Activated CD4-positive, alpha-beta T cell treated with anti-CD3 and anti-CD28 coated beads for 24 hours (primary cell): ENCODE measurements at places on chromosomes 5 and 9.

DNA sequence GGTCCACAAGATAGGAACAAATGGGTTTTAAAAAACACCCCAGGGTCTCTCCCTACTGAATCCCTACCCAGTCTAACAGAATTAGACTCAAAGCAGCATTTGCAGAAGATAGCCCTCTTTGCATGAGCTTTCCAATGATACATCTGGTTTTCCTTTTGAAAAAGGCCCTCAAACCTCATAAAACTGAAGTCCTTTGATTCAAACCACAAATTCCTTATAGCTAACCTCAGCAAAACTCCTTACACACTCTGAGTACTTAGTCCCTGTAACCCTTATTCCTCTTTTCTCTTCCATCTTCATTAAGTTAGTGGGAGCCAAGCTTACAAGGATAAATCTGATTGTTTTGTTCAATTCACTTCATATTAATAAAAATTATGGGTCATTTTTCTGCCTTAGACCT, 90.5 kb upstream of the TNC start:
- DNase-seq = no peak

- DNase-seq = no peak
Measured at GRCh38 chr9:6931913-6932312, 174.1 kb downstream of the KDM4C start.

DNA sequence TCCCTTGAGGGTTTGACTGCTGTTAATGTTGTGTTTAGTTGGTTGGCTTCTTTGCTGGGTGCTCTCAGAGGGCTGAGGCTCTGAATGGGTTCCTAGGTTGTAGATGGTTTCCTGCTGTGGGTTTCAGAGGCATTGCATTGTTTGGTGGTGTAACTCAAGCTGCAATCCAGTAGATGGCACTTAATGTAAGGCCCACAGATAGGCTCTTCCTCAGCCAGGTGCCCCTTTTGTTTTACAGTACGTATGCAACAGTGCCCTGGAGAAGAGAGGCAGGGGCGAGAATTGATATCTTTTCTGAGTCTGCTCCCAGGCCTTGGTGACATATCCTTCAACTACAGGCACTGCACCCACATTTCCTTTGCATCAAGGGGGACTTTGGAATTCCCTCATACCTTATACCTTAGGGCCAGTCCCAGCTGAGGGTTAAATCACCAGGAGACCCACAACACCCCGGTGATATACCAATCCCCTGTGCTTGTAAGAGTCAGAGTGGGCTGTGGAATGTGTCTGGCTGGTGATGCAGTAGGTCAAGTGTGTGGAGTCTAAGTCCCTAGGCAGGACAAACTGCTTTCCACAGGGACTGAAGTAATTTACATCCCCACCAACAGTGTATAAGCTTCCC, 7.0 kb upstream of the UGT3A2 start:
- DNase-seq = no peak

GRCh38 chr5:176730815-176731475, 79.4 kb upstream of the UNC5A start:
- no peak for DNase-seq

DNA sequence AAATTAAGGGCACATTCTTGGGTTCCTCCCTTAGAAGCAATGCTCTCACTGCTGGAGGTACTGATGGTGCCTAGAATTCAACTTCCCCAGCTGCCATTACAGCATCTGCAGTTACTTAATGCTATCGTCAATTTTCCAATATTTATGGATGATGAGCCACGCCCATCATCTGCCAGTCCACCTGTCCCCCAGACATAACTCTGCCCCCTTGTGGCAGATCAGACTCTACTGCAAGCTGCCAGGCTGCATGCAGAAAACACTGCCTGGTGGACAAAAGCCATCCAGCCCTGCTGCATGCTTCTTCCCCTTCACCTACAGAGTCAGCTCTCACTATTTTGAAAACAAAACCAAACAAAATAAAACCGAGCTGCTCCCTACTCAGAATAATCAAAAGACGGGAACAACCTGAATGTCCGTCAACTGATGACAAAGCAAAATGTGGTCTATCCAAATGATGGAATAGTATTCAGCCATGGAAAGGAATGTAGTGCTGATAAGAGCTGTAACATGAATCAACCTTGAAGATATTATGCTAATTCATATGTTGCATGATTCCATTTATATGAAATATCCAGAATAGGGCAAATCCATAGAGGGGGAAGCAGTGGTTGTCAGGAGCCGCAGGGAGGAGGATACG, 66.4 kb downstream of the RETREG1 start:
- peak; percentile 25 for DNase-seq

GRCh38 chr5:27568811-27569210, 530.4 kb upstream of the CDH9 start:
- no peak for DNase-seq

GRCh38 chr5:108064302-108064701, 317.6 kb downstream of the FBXL17 start:
- no peak for DNase-seq

DNA sequence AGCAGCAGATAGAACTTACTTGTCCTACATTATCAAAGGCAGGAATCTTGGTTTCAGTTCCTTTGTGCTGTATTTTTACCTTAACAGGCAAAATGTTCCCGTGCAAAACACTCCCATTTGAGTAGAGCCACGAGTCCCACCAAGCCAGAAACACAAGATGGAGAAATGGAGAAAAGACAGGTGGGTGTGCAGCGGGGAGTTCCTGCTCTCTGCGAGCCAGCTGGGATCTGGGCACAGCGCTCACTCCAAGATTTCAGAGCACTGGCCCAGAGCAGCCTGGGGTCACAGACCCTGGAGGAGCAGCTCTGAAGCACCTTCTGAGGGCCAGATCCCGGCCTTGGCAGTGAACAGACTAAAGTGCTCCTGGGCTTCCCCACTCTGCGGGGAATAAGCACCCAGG, 2.9 kb downstream of the UCK1 start:
- no peak for DNase-seq

DNA sequence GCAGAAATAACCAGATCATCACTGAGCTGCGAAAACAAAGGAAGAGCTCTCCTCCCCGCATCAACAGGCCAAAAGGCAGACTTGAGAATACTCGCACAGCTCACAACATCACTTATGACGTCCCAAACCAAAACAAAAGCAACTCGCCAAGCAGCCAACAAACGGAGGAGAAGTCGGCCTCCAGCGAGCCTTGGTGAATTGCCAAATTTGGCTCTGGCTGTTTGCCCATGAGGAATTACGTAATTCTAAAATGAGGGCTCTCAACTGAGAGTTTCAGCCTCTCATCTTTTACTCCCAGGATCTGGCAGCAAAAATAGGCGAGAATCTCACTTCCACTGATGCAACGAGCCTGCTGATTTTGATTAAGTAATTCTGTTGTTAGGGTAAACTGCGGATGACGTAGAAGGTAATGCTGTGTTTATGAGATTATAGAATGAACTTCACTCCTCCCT, 51.7 kb upstream of the SEMA6A start:
- DNase-seq = no peak

DNA sequence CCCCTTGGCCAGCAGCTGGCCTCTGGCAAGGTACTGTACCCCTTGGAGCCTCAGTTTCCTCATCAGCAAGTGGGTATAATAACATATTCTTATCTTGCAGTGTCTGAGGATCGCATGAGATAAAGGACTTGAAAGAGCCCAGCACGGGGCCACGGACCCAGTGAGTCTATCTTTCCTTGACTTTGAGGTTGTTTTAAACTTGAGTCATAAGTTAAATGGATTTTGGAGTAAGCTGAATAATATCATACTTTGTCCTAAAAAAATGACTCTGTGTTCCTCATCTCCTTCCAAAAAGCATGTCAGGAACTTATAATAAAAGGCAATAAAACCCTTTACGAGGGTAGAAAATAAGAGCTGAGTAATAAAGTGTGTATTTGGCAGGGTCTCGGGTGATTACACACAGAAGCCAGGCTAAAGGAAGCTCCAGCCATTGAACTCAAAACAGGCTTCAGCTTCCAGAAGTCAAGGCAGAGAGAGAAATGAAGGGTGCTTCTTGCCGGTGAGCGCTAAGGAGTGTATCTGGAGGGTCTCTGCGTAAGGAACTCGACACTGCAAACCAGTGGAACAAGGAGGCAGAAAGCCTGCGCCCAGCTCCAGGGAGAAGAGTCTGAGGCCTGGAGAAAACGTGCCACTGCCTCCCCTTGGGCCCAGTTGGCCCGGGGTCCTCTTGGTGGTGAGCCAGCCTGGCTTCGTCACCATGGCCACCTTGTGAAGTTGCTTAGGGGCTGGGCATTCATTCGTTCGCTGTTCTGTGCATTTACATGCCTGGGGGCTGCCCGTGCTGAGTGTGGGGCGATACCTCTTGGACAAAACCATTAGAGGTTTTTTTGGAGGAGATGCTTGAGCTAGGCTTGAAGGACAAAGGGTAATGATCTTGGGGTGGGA, 72.4 kb upstream of the PHYKPL start:
- DNase-seq = no peak

- DNase-seq = no peak
Measured at GRCh38 chr5:72648480-72648879, 141.3 kb upstream of the ZNF366 start.

DNA sequence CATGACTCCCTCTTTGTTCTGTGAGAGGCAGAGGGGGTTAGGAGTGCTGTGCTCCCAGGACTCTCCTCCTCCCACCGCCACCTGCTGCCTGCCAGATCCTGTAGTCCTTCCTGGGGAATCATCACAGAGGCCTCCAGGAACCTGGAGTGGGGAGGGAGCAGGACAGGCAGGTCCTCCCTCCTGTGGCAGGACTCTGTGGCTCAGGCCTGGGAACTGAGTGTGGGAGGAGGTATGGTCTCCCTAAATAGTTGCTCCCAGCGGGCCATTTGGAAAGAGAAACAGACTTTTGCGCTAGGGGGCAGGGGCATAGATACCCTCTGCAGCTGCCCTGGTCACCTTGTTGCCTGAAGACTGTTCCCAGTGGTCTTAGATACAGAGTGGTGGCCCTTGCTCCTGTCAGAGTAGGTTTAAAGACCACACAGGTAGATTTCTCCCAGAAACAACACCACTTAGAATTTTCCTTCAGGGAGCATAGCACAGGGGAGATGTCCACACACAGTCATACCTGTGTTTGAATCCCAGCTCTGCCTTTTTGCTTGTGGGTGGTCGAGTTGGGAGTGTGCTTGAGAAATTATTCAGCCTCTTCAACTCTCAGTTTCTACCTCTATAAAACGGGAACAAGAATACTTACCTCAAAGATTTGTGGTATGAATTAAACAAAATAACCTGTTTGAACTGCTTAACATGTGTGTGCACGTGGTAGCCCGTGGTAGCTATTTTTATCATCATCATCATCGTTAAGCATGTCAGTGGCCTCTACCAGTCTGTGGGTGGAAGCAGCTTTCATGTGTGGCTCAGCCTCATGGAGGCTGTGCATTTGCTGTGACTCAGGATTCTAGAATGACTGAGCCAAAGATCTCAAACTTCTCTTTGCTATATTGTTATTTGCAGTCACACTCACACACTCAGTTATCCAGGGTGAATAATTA, 55.8 kb downstream of the SLC22A5 start:
- DNase-seq = no peak

- DNase-seq = no peak
Measured at GRCh38 chr9:97386265-97386633, 25.6 kb upstream of the TDRD7 start.

DNA sequence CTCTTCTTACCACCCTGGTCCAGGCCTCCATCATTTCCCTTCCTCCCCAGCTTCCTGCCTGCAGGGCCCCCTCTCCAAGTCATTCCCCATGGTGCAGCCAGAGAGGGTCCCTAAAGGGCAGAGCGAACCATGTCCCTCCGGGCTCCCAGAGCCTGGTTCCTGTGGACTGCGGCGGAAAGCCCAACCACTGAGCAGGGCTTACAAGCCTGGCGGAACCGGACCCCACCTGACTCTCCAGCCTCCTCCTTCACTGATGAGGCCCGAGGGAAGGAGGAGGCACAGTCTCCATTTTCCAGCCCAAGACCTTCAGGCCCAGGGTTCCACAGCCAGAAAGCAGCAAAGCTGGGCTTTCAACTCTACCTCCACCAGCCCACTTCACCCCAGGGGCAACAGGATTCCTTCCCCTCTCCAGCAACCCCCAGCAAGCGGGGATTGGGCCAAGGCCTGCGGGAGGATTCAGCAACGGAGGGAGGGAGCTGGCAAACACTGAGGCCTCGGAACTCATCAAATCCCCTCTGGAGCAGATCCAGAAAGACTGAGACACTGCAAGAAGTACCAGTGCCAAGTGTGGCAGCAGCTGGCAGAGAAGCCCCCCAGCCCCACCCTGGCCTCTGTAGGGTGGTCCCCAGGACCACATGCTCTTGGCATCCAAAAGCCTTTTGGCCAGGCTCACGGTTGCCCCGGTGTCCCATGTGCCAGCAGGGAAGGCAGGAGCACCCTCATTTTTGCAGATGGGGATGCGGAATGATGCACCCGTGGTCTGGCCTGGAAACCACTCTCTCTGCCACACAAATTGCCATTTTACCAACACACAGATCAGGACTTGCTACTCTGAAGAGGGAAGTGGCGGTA, 3.1 kb downstream of the FAM163B start:
- no peak for DNase-seq

DNA sequence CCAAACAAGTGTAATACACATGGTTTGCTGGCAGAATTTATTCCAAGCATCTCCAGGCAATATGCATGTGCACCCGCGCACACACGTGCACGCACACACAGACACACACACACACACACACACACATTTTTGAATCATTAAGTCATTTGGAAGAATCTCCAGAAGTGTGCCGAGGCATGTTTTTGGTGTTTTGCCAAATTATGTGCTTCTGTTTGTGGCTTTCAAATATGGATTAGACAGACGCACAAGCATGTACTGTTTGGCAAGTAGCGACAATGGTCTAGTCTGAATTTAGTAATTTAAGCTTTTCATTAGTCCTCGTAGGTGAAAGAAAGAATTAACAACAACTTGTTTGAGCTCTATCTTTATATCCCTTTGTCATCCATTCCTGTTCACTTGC, 36.7 kb downstream of the NFIB start:
- no peak for DNase-seq

DNA sequence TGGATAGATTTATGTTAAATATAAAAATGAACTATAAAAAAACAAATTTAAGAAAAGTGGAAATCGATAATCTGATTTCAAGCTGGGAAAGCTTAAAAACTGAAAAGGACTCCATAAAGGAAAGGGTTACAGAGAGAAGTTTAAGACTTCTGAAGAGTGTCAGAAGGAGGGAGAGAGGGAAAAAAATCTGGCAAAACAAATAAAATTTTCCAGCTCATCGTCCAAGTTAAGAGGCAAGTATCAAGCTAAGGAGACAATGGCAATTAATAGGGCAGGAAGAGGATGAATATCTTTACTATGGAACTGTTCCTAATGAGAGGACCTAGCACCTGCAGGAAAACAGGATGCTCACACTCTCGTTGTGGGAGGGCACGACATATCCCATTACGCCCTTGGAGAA, 20.5 kb upstream of the HEXB start:
- no peak for DNase-seq

- DNase-seq = no peak
Measured at GRCh38 chr5:3179220-3179619, 416.4 kb upstream of the IRX1 start.
